ENCODE measurements at places on chromosomes 1 and 21.

DNA sequence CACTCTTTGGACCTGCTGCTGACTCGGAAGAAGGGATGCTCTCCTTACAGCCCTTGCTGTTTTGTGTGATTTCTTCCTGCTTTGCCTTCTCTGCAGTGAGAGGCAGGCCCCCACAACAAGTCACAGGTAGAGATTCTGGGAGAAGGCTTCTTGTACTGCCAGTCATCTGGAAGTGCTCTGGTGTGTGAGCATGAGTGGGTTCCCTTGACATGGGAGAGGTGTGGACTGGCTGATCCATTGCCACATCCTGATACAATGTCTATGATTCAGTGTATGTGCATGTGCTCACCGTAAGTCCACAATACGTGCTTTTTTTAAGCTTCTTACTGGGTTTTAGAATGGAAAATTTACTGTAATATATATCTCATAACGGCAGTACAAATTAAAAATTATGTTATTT is 46.0 kb upstream of the PLA2G4A start:
- no peak for DNase-seq

GRCh38 chr1:24503870-24504523 is 1.4 kb downstream of the RCAN3 start:
- DNase-seq: no peak

DNA sequence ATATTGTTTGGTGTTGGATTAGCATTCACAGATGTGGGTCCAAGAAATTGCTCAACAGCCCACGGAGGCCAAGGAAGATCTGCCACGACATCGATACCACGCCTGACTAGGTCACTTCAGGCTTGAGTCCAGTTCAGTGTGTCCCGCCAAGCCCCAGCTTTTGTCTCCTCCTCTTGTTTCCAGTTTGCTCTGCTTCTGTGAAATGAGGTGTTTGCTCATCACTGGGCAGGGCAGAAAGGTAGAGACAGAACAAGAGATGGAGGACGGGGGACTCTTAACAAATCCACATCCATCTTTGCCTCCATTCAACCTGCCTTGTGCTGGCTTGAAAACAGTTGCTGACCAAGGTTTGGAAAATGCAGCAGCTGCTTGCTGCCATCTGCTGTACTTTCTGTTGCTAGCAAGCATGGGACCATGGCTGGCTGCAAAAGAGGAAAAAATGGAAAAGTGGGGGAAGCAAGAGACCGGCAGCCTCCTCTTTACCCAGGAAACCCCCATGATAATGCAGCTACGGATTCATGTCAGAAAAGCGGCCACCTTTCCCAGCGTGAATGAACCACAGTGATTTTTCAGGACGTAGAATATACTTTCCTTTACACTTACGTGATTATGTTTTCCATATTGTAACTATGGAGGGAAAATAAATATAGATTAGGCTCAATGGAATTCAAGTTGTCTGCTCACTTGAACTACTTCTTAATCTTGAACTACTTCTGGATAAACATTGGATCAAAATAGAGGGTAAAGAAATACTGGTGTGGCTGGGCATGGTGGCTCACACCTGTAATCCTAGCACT is 80.2 kb upstream of the GREM2 start:
- DNase-seq: peak; percentile 55

DNA sequence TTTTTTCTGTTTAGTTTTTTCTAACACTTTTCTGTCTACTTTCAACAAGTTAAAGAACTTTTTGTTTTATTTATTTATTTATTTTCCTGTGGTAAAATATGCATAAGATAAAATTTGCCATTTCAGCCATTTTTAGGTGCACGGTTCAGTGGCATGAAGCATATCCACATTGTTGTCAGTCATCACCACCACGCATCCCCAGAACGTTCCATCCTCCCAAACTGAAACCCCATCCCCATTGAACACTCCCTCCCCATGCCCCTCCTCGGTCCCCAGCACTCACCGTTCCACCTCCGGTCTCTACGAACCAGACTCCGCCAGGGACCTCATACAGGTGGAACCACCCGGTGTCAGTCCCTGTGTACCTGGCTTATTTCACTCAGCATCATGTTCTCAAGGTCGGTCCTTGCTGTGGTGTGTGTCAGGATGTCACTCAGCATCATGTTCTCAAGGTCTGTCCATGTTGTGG is 118.1 kb downstream of the SIK1 start:
- DNase-seq: no peak

DNA sequence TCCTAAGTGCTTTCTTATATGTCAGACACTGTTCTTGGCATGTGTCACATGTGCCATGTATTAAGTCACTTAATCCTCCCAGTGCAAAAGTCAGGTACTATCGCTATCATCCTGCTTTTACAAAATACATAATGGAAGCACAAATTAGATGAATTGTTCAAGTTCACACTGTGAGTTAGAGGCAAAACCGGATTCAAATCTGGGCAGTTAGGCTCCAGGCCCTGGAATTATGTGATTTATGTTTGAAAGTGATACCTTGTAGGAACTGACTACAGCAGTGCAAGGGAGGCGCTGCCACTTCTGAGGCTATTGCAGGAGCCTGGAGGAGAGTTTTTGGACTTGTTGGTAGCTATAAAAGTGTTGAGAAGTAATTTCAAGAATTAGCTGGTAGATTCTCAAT is 358.3 kb downstream of the HLX start:
- no peak for DNase-seq

GRCh38 chr1:62977366-62977765 is 193.4 kb downstream of the ATG4C start:
- DNase-seq: no peak

- no peak for DNase-seq
These were observed 129.5 kb upstream of the DSCAM start for GRCh38 chr21:40976198-40977109.

DNA sequence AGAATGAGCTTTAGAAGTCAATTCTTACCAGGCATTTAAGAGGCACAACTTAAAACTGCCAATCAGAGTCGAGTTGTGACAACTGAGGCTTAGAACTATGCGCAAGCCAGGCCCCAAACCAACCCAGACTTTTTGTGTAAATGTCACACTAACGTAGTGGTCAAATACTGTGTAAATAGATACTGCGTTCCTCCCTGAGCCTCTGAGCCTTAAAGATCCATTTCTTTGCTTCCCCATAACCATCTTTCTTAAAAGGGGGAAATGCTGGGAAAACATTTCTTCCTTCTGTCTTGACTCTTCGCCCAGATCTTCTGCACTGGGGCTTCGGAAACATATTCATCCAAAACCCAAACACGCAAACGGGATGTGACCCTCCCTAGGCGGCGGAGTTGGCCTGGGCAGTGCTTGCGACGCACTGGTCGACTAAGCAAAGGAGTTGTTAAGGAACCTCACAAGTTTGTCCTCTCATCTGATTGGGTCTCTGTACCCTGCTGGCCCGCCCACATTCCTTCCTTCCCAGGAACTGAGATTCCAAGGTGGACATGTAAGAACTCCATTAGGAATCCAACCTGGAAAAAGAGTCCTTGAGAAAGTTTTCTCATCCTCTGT is 2.6 kb downstream of the ADAMTS5 start:
- no peak for DNase-seq

GRCh38 chr1:188140958-188141357 is 1312.2 kb downstream of the PLA2G4A start:
- DNase-seq: no peak

DNA sequence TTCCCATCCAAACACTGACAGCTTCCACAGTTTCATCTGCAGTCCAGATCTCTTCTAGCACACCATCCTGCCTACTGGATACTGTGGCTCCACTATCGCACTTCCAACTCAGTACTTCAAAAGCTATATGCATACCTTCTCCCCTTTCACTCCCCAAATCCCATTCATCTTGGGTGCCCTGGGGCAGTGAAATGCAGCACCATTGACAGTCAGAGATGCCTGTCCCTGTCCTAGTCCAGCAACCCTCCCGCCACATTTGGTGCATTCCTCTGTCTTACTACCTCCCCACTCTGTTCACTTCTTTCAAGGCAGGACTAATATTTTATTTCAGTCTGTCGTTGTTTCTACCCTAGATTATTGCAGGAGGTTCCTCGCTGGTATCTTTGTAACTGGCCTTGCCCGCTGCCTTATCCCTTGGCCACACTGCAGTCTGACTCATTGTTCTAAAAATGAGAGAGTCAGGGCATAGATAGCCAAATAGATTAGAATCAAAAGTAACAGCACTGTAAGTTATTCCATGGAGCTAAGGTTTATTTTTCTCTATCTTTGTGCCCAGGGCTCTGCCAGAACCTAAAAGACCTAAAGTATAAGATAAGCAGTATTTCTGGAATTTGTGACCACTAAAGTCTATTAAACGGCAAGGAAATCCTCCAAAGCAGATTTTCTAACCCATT is 96.7 kb downstream of the ESRRG start:
- no peak for DNase-seq

All from DMS153 (cell line).